Inflammatory macrophage (primary cell): ENCODE measurements at places on chromosomes 6 and 20.

- DNase-seq, result no peak
These were observed 1.3 kb downstream of the VWA7 start for GRCh38 chr6:31775633-31776484.

DNA sequence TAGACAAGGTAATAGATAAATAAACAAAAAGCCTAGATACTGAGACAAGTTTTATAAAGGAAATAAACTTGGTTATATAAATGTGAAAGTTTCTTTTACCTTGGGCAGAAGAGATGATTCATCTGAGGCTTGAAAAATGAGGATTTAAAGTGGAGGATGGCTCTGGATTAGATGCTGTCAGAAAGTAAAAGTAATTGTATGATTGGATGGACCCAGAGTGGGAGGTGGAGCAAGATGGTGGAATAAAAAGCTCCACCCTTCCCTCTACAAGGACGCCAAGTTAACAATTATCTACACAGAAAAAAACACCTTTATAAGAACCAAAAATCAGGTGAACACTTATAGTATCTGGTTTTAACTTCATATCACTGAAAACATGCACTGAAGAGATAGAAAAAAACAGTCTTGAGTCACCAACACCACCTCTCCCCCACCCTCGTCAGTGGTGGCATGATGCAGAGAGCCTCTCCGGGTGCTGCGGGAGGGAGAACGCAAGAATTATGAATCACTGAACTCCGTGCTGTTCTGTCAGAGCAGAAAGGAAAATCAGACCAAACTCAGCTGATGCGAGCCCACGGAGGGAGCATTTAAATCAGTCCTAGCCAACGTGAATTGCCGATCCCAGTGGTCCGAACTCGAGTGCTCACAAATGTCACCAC lies 84.7 kb upstream of the GJE1 start:
- no peak for DNase-seq

GRCh38 chr20:43667341-43668132 lies 623 bp downstream of the MYBL2 start:
- DNase-seq, result no peak

DNA sequence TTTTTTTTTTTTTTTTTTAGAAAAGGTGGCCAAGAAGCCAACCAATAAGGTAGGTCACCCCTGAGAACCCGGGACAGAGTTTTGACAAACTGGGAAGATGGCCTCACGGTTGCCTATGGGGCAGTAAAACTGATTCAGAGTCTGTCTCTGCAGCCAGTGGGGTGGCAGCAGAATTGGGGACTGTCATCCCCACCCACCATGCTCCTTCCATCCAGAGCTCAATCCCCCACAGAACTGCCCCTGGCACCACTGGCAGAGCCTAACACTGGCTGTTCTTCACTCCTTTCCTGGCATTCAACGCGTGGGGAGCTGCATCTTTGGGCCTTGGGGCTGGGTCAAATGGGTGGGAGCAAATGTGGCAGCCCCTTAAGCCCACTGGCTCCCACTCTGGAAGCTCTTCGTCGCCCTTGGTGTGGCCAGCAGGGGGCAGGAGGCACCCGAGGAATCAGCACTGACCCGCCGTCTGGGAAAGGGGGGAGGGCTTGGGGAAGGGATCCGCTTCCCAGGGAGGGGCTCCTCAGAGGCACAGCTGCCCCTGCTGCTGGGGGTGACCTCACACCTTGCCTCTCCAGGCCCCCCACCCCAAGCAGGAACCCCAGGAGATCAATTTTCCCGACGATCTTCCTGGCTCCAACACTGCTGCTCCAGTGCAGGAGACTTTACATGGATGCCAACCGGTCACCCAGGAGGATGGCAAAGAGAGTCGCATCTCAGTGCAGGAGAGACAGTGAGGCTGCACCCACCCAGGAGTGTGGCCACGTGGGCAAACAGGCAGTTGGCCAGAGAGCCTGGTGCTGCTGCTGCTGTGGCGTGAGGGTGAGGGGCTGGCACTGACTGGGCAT lies 10.4 kb downstream of the CD40 start:
- no peak for DNase-seq

DNA sequence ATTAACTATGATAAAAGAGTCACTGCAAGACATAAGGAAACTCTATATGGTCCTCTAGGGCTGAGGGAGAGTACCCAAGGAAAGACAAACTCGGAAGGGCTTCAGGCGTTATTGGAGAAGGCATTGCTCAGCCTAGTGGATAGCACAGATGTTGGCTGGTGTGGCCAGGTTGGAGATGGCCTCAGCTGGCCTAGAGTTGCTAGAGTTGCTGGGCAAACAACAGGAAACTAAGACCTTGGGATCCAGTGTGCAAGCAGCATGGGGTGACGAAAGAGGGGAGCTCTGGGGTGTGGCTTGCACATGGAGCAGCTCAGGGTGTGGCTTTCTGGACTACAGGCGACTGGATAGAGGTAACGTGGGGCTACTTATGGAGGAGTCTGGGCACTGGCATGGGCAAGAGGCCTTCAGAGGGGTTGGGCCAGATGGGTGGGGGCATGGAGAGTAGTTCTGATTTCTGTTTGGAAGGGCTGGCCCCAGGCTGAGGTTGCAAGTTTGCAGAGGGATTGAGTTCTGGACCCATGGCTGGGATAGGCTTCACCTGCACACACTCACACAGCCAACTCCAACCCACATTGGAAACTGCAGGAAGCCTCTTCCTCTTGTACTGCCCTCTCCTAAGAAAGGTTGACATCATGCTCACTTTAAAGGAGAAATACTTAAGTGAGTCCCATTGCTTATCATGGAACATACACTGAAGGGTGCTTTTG lies 5.2 kb upstream of the BPIFB6 start:
- DNase-seq, result no peak
